ENCODE measurements at places on chromosomes 7 and 10.

DNA sequence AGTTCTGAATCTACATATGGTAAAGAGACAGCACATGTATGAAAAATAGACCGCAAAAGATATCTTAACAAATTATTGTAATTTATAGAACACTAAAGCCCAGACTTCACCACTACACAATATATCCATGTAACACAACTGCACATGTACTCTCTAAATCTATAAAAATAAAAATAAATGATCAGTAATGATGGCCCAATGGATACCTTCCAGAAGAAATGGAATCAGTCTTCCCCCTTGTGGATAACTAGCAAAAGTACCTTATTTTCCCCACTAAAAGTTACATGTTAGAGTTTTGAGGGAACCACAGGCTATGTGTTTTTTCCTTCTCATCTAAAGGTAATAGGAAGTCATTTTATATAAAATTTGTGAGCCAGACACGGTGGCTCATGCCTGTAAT lies 25.7 kb downstream of the C7orf25 start:
- DNase-seq = no peak

GRCh38 chr10:86062198-86062550 lies 304.4 kb downstream of the GRID1 start:
- no peak for DNase-seq

- no peak for DNase-seq
These were observed 51.3 kb downstream of the ODAD2 start for GRCh38 chr10:27947540-27947939.

DNA sequence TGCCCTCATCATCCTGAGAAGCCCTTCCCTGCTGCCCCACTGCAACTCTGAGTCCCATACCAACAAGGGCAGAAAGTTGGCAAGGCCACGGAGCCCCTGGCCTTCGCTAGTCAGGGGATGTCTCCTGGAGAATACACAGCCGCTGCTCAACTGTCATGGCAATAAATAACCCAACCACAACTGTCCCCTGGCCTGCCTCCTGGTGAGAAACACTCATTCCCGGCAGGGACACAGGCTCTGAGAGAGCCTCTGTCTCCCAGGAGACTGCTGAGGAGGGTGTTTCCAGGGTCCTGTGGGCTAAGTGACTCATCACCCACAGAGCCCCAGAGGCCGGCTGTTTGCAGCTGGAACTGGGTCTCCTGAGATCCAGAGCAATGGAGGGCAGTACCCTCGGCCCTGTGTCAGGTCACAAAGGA lies 354.1 kb downstream of the TNS3 start:
- DNase-seq = no peak

GRCh38 chr10:126843299-126843934 lies 61.8 kb upstream of the DOCK1 start:
- no peak for DNase-seq

GRCh38 chr7:95960706-95961244 lies 188.4 kb downstream of the DYNC1I1 start:
- no peak for DNase-seq

DNA sequence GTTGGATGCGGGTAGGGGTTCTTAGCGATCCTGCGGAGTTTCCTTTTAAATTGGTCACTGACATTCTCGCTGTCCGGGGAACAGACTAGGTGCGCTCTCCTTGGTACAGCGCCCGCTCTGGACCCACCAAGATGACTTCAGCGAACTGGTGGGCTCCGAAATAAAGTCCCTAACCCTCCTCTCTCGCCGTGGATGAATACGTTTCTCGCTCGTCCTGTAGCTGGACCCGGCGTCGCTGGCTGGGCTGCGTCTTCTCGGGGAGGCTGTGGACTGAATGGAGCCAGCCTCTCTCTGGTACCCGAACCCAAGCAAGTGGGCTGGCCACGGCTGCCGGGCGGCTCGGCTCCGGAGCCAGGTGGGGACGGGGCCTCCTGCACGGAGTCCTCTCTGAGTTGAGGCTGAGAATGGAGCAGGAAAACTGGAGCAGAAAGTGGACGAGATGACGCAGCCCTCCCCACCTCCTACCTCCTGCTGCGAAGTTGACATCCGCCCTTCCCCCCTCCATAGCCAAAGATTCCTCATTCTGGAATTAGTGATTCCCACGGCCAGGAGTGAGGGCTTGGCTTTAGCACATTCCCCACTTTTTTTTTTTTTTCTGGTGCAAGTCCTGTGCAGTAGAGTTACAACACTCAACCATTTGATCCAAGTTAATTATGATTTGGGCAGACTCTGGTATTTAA lies 1.5 kb downstream of the UNC5B start:
- DNase-seq = no peak

- DNase-seq = no peak
These were observed 367.8 kb downstream of the NRG3 start for GRCh38 chr10:82242778-82243177.

DNA sequence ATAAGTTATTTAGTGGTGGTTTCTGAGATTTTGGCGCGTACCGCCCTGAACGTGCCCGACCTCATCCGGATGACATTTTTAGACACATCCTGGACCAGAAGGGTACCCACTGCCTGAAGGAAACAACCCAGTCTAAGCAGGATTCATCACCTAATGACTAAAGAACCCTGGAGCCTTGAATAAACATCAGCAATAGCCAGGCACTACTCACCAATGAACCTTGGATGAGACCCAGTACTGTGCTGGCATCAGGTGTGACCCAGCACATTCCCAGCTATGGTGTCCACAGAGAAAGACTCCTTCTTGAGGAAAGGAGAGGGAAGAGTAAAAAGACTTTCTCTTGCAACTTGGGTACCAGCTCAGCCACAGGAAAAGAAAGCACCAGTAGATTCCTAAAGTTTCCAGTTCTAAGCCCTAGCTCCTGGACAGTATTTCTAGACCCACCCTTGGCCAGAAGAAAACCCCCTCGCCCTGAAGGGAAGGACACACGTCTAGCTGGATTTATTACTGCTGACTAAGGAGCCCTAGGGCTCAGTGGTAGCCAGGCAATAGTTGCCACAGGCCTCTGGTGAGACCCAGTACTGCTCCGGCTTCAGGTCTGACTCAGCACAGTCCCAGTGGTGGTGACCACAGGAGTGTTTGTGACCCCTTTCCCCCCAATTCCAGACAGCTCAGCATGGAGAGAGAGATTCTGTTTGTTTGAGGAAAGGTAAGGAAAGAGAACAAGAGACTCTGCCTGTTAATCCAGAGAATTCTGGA lies 32.5 kb downstream of the ZNF277 start:
- DNase-seq = no peak
